ENCODE measurements at places on chromosomes 1 and 21.

GRCh38 chr1:57832612-57833011 is 408.8 kb upstream of the DAB1 start:
- no peak for DNase-seq

- DNase-seq = no peak
Measured at GRCh38 chr1:87560601-87561360, 232.1 kb downstream of the LMO4 start.

DNA sequence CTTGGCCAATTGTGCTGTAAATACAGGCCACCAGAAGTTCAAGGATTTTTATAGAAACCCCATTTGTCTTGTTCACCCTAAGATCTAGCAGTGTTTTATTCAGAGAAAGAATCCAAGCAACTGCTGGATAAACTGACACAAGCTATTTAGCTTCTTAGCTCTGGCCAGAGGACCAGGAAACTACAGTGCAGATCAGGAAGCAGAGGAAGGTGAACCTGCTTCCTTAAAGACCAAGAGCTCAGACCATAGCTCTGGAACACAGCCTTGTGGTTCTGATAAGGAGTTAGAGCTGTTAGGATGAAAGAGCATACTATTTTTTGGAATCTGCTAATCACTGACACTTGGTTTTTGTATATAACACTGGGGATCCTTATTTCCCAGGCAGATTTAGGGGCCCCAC is 5.2 kb upstream of the CCDC17 start:
- no peak for DNase-seq

DNA sequence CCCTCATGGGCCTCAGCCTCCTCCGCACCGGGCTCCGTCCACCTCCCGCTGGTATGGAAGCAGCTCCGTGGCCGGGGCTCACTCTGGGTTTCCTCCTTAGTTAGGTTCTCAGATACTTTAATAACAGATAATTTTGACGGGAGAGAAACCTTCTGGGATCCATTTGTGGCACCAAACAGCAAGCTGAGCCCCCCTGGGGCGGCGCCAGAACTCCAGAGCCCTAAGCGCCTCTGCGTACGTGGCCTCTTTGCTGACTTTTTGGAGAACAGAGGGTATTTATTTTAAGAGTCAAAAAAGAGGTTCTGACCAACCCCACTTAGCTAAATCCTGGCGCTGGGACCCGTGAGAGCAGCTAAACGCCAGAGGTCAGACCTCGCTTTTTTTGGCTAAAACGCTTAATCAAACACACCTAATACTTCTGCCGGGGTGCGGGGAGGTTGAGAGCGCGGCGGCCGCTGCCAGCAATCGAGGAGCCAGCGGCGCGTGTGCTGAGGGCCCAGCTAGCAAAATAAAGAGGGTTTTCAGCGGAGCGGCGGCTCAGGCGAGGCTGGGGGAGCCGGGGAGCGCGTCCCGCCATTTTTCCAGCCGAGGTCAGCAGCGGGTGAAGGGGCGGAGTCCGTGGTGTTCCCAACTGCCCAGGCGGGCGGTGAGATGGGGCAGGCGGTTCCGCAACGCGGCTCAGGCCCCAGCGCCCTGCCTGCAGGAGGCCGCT is 171.7 kb downstream of the PRDM16 start:
- DNase-seq = no peak

DNA sequence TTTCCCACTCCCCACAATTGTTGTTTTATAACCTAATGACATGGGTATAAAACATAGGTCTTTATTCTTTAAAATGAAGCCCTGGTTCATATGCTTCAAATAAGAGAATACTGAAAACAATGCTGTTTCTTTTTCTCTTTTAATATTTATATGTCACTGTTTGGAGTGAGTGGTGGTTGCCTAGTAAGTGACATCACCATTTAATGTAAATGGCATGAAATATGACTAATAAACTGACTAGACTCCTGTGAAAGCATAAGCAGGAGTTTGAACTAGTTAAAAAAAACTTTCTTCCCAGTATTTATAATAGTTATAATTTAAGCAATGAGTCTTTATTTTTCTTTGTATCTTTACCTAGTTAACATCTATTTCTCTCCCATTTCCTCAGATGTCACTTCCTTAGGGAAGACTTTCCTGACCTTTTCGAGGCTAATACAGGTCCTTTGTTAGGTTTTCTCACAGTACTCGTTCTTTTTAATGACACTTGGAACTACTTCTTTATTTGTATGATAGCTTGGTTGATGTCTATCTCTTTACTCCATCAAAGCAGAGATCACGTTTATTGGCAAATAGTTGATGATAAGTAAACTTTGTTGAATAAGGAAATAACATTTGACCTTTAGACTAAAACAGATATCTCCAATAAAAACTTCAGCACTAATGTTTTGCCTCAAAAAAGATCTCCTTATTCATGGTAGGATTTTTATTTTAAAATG is 105.4 kb upstream of the PDC start:
- no peak for DNase-seq

DNA sequence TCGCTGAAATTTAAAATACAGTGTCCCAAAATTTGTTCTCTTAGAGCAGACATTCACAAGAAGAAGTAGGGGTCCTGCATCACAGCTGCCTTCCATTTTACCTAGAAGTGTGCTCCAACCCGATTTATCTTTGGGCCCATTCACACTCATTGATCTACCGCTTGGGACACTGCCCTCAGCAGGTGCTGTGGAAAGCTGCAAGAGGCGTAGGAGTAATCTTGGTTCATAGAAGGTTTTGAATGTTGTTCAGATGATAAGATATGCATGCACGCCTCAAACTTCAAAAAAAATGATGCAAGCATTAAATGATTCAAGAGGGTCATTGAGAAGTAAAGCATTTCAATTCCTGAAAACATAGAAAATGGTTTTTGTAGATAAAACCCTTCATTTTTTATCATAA is 18.6 kb upstream of the C1orf105 start:
- DNase-seq = no peak

DNA sequence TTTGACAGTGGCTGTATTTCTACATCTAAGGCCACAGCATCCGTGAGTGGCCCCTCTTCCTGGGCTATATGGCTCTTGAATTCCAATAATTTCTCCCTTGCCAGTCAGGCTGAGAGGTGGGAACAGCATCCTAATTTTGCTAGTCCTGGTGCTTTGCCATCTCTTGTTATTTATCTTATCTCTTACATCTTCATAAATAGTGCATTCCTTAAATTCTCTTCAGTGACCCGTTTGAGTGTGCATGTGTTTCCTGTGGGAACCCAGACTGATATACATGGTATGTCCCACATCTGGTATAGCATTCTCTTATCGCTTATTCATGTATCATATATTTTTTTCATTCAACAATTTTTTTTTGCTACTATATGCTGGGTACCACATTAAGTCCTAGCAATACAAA is 9.9 kb downstream of the S100A11 start:
- no peak for DNase-seq

GRCh38 chr21:35048183-35048601 is 910 bp downstream of the RUNX1 start:
- no peak for DNase-seq

- no peak for DNase-seq
Measured at GRCh38 chr1:61926597-61926996, 184.3 kb downstream of the PATJ start.

GRCh38 chr21:41914965-41915364 is 35.8 kb upstream of the PRDM15 start:
- DNase-seq = no peak

- no peak for DNase-seq
Measured at GRCh38 chr1:18735224-18735997, 104.8 kb downstream of the PAX7 start.

DNA sequence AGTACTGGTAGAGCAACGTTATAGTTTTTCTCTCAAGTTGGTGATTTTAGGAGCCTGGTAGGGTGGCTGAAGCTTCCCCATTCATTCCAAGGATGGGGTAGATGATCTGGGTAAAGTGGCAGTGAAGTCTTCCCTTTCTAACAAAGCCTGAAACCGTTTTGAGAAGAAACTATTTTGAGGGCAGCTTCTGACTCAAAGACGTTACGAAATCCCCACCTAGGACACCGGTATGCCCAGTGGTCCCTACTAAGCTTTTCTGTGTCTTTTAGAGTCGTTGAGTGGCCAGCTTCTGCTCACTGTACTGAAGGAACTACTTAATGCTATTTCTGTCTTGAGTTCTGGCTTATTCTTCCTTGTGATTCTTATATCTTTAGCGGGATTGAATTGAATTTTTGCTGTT is 1.4 kb downstream of the WDTC1 start:
- DNase-seq = no peak

DNA sequence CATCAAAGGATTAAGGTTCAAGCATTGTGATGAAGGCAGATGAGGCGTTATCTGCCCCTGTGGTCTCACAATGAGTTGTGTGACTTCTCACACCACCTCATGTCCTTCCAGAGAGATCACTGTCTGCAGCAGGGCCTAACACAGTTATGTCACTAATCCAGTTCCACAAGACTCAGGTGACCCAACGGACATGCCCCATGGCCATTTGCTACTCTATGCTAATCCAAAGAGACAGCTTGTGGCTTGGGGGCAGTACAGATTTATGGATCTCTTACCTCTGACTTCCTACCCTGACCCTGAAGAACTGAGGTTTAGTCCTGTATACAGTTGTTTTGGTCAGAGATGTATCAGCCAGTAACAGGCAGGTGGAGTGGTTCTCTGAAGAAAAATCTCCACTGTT is 147.1 kb downstream of the GLUL start:
- DNase-seq = no peak

- no peak for DNase-seq
Measured at GRCh38 chr1:71399594-71399993, 318.8 kb upstream of the ZRANB2 start.

- DNase-seq = no peak
Measured at GRCh38 chr1:226886122-226886901, 15.9 kb downstream of the PSEN2 start.

DNA sequence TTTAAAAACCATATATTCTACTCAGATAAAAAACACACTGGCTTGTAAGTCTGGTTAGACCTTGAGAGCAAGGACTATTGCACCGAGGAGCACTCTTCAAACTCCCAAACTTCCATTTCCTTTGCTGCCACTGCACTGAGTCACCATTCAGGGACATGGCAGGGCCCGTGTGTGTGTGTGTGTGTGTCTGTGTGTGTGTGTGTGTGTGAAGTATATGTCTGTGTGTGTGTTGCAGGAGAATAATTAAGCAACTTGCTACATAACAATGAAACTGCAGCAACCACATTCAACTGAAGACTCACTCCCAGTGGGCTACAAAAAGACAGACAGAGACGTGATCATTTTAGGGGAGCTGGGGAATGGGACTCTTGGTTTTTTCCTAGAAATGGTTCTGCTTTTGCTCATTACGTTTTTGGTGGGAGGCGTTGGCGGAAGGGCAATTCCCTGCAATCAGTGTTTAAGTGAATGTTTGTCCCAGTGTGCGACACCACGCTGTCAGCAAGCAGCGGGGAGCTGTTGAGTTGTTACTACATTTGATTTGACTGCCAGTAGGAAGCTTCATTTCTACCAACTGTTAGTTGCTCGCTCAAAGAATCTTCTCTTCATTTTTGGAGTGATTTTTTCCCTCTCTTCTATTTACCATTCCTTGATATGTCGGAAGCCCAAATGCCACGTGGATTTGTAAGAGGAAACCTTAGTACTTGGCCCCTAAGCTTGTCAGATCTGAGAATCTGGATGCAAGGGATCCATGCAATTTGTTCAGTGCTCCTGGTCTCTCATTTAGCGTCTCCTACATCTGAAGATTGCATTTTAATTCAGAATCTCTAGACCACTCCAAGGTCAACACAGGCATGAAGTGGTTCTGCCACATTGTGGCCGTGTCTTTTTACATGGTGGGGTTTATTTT is 36.1 kb downstream of the ESRRG start:
- no peak for DNase-seq

DNA sequence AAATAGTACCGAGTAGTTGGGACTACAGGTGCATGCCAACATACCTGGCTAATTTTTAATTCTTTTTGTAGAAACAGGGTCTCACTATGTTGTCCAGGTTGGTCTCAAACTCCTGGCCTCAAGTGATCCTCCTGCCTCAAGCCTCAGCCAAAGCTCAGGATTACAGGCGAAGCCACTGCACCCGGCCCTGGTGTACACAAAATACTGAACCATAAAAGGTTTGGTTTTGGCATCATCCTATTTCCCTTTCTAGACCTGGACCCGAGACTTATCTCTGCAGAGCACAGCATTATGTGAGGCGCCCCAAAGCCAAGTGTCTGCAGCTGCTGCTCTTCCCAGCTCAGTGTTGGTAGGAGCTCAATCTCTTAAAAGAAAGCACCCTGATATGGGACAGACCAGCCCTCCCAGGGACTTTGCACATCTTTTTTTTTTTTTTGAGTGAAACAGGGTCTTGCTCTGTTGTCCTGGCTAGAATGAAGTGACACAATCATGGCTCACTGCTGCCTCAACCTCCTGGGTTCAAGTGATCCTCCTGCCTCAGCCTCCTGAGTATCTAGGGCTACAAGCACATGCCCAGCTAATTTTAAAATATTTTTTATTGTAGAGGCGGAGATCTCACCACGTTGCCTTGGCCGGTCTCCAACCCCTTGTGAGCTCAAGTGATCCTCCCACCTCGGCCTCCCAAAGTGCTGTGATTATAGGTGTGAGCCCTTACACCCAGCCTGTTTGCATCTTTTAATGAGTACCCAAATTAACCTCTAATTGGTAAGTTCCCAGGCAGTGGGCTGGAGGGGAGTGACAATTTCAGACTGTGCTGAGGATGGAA is 20.4 kb downstream of the TEX35 start:
- DNase-seq = no peak

GRCh38 chr1:225825607-225826007 is 15.7 kb downstream of the EPHX1 start:
- DNase-seq = no peak

- DNase-seq = no peak
Measured at GRCh38 chr1:44677201-44677766, 2.8 kb downstream of the ARMH1 start.

GRCh38 chr1:10228528-10228927 is 18.2 kb downstream of the KIF1B start:
- DNase-seq = no peak

- DNase-seq = no peak
Measured at GRCh38 chr1:197970771-197971170, 53.6 kb downstream of the LHX9 start.

- DNase-seq = no peak
Measured at GRCh38 chr1:178057912-178058534, 35.9 kb upstream of the RASAL2 start.

GRCh38 chr1:228897901-228898300 is 162.6 kb downstream of the RHOU start:
- DNase-seq = no peak

DNA sequence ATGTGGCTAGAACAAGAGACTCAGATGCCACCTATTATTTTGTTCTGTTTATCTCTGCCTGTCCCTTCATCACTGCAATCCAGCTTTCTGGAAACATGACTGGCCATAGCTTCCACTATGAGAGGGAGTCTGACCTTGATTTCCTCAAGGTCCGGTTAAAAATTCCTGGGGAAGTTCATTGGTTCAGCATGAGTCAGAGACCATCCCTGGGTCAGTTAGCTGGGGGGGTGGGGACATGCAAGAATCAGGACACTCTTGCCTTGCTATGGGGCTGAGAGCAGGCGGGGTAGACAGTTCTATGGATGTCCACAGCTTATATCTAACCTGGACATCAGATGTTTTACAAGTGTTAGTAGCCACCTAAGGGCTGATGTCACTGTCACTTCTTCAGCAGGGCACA is 81.1 kb downstream of the TENT5C start:
- no peak for DNase-seq

- no peak for DNase-seq
Measured at GRCh38 chr1:241579434-241579833, 47.3 kb downstream of the KMO start.
